ENCODE measurements at places on chromosomes 2 and 18.
A peak's percentile ranks its signal among the peaks of the same experiment; 100 is the strongest.

- DNase-seq, result no peak
Measured at GRCh38 chr2:186058614-186059013, 320.0 kb downstream of the FSIP2 start.

- DNase-seq, result no peak
Measured at GRCh38 chr2:108637304-108637669, 82.0 kb upstream of the RANBP2 start.

DNA sequence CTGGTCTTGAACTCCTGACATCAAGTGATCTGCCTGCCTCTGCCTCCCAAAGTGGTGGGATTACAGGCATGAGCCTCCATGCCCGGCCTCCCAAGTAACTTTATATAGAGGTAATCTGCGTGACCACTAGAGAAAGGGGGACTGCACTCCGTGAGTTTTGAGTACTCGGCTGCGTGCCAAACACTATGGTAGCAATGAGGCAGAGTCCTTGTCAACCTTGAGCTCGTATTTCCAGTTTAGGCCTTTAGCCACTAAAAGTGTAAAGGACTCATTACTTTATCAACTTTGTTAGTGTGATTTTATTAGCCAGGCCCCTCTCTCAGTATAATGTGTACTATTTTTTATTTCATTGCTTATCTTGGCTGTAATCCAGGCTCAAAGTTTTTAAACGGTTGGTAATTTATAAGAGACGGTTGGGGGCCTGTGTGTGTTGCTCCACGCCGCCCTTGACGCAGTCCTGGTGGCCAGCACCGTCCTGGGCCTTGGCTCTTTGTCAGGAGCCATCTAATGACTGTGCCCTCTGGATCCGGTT, 56.2 kb downstream of the ZCCHC2 start:
- DNase-seq, result no peak

DNA sequence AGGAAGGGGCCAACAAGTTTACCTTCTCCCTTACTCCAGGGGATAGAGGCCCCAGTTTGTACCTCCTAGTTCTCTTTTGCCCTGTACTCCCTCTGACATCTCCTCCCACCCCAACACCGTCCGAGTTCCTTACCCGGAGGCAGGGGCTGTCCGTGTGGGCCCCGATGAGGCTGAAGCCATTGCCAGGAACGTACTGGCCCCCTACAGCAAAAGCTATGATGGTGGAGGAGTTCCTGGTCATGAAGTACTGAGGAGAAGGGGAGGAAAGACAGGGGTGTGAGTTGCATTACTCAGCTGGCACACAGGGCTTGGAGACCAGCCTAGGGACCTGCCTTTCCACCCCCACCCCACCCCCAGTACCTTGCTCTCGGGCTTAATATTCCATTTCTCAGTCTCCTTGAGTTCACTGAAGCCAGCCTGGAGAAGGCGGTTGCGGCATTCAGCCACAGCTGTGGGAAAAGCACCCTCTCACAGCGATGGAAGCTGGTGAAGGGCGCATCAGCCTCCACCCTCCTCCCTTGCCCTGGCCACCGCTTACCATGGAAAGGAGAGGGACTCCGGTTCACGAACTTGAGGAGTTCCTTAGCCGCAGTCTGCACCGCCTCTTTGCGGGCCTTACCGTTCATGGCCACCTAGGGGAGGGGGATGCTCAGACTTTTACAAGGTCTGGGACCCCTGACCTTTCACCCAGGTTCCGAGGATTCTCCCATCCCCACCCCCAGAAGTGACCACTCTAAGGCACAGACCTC, 1.0 kb downstream of the DNPEP start:
- peak; percentile 16 for DNase-seq

- no peak for DNase-seq
Measured at GRCh38 chr2:206614811-206615210, 27.5 kb upstream of the FAM237A start.
